ENCODE measurements at places on chromosomes 7 and 10.

GRCh38 chr7:133837224-133837623 lies 289.9 kb upstream of the LRGUK start:
- DNase-seq = no peak

DNA sequence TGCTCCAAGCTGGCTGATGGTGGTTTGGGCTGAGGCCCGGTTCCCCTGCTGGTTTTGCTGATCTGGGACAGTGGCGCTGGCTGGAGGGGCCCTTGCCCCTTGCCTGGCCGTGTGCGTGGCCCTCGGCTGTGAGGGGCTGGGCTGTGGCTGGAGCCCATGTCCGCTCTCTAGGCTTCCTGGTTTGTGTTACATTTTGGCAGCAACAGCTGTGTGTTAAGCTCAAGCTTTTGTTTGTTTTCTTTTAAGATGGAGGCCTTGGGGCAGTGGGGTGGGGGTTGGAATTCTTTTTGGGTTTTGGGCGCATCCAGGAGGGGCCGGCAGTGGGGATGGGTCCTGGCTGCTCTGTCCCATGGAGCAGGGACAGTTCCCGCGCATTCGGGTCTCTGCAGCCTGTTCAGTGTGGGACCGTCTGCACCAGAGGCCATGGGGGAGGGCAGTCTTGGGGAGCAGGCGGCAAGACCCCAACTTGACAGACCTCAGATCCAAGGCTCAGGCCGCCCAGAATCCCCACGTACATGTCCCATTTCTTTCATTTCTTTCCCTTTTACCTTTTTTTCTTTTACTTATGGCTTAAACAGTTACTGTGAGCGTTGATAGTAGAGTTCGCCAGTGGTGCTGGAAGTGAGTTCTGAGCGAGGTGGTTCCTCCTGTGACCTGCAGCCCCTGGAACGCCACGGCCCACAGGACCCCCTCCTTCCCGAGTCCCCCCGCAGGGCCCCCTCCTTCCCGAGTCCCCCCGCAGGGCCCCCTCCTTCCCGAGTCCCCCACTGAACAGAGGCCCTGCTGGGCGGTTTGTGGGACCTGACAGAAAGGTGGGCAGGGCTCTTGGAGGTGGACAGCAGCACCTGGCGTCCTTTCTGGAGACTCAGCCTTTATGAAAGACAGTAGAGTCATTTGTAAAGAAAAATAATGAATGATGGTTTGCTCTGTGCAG lies 75.3 kb downstream of the INPP5A start:
- no peak for DNase-seq

GRCh38 chr7:34237493-34237849 lies 332.1 kb downstream of the BMPER start:
- no peak for DNase-seq

DNA sequence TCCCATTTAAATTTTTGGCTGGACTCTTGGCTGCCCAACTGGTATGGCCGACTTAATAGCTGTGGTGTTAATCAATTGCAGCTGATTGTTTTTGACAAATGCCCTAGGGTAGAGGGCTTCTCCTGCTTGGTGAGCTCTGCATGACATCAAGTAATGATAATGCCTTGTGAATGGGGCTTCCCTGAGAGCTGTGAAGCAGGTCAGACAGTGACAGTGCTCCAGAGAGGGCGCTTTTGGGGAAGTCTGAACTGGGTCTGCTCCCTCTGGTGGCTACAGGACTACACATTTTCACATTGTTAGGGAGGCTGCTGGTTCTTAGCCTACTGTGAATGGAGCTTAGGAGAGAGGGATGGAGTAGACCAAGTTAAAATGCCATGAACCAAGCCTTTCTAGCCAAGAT lies 98.8 kb downstream of the SDK1 start:
- DNase-seq = no peak

GRCh38 chr7:43058271-43059066 lies 54.0 kb upstream of the HECW1 start:
- DNase-seq = no peak

DNA sequence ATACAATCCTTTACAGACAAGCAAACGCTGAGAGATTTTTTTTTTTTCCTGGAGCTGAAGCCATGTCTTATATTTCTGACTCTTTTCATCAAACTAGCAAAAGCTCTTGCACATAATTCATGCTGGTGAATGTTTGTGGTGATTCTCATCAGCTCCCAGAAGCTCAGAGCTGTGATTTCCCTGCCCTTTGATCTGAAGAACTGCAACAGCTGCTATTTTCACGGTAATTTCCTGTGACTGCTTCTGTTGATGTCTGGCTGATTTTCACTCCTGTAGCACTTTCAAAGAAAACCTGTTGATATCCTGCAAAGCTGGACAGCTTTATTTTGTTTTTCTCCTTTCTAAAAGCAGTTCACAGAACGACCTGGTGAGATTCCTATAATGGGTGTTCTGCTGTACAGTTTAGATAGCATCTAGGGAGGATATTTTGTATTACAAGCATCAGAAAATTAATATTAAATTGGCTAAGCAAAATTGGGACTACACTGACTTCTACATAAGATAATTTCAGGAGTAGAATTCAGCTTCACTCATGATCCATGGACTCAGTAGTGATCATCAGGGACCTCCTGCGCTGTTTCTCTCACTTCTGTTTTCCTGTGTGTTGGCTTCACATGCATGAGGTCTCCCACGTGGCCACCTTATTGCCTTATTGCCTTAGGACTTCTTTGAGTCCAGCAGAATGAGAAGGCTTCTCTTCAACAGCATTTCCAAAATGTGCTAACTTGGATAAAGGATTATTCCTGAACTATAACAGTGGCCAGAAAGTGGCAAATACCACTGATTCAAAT lies 1111.6 kb upstream of the SORCS1 start:
- DNase-seq = no peak

- no peak for DNase-seq
These were observed 19.5 kb downstream of the WDFY4 start for GRCh38 chr10:48704156-48704555.

DNA sequence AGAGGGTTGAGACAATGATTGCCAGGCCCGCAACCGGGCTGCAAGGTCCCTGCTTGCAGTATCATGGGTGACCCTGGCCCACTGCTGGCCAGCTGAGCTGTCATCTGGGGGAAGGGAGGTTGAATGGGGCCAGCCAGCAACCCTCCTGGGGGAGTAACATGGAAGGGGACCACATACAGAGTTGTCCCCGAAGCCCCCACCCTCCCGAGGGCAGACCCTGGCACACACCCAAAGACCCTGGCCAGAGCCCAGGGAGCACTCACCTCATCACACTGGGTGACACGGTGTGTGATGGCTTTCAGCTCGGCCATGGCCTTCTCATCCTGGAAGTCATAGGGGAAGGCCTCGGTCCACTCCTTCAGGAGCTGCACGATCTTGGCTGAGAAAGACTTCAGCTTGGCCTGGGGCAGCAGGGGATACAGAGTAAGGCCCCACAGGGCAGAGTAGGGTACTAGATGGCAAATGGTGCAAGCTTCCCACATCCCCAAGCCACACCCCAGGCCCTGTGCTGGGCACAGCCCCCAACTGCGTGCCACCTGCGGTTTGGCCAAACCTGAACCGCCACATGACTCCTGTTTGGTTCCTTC lies 63.4 kb downstream of the CSGALNACT2 start:
- DNase-seq = no peak

GRCh38 chr7:16846601-16847165 lies 35.1 kb downstream of the AGR3 start:
- DNase-seq = no peak

- DNase-seq = no peak
These were observed 470.2 kb downstream of the PAXIP1 start for GRCh38 chr7:154532771-154533170.

GRCh38 chr10:49109669-49110340 lies 5.5 kb downstream of the VSTM4 start:
- no peak for DNase-seq

GRCh38 chr7:74430961-74431466 lies 22.7 kb upstream of the GTF2IRD1 start:
- DNase-seq = no peak

DNA sequence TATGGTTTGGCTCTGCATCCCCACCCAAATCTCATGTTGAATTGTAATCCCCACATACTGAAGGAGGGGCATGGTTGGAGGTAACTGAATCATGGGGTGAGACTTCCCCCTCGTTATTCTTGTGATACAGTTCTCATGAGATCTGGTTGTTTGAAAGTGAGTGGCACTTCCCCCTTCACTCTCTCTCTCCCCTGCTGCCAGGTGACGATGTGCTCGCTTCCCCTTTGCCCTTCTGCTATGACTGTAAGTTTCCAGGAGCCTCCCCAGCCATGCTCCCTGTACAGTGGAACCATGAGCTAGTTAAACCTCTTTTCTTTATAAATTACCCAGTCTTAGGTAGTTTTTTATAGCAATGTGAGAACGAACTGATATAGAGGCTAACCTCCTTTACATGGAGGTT lies 16.6 kb downstream of the PLPP4 start:
- DNase-seq = no peak

GRCh38 chr10:83333566-83333965 lies 805.7 kb upstream of the GHITM start:
- no peak for DNase-seq

DNA sequence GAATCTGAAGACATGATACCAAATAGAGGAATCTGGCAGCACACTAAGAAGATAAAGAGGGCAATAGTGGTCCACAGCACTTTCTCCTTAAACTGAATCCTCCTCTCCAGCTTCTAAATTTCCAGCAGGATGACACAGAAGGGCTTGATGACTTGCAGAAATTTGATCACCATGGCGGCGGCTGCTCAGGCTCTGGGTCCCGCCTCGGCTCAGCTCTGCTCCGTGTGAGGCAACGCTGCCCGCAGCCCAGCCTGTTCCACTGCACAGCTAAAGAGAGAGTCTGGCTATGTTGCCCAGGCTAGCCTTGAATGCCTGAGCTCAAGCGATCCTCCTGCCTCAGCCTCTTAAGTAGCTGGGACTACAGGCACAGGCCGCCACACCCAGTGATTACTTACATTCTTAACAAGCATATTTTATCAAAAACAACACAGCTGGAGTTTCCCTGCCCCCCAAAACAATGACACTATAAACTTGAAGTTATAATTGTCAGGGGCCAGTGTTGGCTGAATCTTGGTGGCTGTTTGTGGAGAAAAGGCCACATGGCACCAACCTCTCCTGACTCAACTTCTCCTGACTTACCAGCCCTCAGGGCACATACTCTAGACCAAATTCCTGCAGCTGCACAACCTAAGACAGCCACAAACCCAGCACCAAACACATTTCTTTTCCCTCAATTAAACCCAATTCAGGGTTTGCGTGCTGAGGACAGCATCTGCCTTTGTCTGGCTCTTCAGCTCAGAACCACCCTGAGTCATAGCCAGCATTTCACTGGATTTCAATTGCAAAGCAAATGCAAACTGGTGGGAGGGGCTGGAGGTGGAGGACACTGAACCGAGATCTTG lies 11.6 kb upstream of the TNPO3 start:
- DNase-seq = no peak

- no peak for DNase-seq
These were observed 24.2 kb downstream of the CRTAC1 start for GRCh38 chr10:98006266-98006665.

DNA sequence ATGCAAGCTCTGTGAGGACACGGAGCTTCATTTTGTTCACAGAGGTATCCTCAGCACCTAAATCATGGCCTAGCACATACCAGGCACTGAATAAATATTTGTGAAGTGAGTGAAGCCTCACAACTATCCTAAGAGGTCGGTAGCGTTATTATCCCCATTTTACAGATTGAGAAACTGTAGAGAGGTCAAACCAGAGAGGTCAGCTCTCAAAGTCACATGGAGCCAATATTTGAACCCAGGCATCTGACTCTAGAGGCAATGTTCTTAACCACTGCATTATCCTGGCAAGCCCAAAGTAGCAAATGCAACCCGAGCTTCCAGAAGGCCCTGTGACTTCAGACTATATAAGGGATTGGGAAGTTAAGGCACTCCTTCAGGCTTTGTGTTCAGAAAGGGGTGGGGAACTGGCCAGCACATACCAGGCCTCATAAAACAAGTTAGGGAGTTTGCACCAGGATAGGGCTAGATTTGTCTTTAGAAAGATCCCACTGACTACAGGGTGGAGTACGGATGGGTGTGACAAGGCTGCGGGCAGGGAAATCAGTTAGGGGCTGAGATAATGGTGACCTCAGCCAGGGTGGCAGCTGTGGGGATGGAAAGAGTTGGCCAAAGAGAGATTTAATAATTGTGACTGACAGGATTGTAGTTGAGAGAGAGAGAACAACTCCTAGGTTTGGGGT lies 101.4 kb downstream of the TBXAS1 start:
- DNase-seq = no peak

DNA sequence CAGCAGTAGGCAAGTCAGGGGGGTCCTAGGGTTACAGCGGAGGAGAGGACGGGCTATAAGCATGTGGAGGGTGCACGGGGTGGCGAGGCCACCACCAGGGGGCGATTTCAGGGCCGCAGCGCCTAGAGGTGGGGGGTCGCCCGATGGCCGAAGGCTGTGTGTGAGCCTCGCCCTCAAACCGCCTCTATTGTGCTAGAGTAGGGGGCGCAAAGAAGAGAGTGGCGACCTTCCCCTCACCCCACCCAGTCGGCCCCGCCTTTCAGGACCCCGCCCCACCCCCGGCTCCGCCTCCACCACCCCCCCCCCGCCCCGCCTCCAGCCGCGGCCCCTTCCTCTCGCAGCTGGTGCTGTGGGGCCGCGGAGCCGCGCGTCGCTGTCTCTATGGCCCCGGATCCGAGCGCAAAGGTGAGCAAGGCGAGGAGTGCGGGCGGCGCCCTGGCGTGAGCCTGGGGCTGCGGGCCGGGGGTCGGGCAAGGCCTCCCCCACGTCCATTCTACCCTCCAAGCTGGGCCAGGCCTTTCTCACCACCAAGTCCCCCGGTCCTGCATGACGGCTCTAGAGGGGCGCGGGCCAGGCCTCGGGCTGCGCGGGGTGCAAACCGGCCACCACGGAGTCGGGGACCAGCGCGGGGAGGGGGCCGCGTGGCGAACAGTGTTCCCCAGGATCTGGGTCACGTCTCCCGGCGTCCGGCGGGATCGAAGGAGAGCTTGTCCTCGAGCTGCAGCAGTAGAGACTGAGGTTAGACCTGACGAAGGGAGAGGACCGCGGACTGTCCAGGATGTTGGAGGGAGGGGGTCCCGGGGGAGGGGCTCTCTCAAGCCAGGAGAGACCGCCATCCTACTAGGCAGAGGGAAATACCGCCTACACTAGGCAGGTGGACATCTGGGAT lies at the start of gene SEMA4G:
TSS of gene SEMA4G (plus strand) at position 318 of the 889 bp plus-strand sequence. CDS start 3,409 bp downstream, outside the sequence.
- DNase-seq = peak; percentile 14

- no peak for DNase-seq
These were observed 213.6 kb upstream of the FOXK1 start for GRCh38 chr7:4468320-4469102.

- DNase-seq = no peak
These were observed 19.9 kb upstream of the CNPY1 start for GRCh38 chr7:155566011-155566836.

GRCh38 chr7:67625257-67625737 lies 628.7 kb downstream of the TYW1 start:
- DNase-seq = no peak

GRCh38 chr10:126430512-126430911 lies 42.2 kb upstream of the ADAM12 start:
- no peak for DNase-seq

- DNase-seq = no peak
These were observed 529.0 kb downstream of the TYW1 start for GRCh38 chr7:67525588-67525987.

GRCh38 chr7:85125651-85126131 lies 61.2 kb downstream of the SEMA3D start:
- no peak for DNase-seq

GRCh38 chr10:1706711-1707110 lies 30.6 kb downstream of the ADARB2 start:
- DNase-seq = no peak

GRCh38 chr10:5561704-5562645 lies 37.2 kb downstream of the CALML3 start:
- no peak for DNase-seq
